ENCODE measurements at places on chromosomes 5 and 9. TPM values are rescaled to one million over a fixed set of nuclear protein-coding genes. Genes with fewer than 3 reads are reported as not detected.

DNA sequence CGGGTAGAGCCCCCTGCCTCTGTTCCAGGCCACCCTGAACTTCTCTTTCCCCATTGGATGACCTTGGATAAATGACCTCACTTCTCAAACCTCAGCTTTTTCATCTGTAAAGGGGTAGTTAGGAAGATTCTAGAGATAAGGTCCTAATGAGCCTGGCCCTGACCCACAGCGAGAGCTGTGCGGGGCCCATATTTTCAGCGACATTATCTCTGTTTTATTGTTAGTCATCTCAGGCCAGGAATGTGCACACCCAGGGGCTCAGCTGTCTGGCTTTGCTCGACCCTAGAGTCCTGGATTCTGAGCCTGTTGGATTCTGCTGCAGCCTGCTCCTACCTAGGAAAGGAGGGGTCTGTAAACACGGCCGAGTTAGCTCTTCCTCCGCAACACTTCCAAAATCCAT lies 81.2 kb upstream of the LMX1B start:
- no peaks in the 10 kb centered on the region for H3K4me1 ChIP-seq
- DNase-seq, result no peak
- H3K27ac ChIP-seq, result no peak overlapping the region
- no peak overlapping the region for H3K4me3 ChIP-seq
- peaks cover 17% of the 10 kb centered on the region for H3K27me3 ChIP-seq
- H3K36me3 ChIP-seq, result no peaks in the 10 kb centered on the region

DNA sequence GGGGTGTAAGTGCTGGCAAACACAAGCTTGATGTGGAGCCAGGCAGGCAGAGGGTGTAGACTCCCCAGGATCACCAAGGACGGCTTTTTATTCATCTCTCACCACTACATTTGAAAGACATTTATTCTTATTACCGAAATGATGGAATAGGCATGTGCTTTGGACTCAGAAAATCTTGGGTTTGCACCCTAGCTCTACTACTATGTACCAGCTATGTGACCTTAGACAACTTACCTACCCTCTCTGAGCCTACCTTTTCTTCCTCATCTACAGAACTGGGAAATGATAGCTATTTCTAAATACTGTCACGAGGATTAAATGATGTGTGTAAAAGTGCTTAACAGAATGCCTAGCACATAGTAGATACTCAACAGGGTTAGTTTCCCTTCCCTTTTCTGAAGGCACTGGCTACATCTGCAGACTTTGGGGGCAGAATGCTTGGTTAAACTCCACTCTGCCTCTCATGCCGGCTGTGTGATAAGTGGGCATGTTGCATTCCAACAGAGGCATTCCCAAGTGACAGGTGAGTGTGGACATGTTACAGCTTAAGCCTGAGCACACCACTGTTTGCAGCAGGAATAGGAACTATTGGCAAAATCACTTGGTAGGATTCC lies 94.8 kb downstream of the SLC1A3 start:
- H3K4me3 ChIP-seq, result no peak overlapping the region
- no peaks in the 10 kb centered on the region for H3K4me1 ChIP-seq
- DNase-seq, result no peak
- H3K36me3 ChIP-seq, result peaks cover 6% of the 10 kb centered on the region

SPRY4 gene
- total RNA-seq, result not detected

DNA sequence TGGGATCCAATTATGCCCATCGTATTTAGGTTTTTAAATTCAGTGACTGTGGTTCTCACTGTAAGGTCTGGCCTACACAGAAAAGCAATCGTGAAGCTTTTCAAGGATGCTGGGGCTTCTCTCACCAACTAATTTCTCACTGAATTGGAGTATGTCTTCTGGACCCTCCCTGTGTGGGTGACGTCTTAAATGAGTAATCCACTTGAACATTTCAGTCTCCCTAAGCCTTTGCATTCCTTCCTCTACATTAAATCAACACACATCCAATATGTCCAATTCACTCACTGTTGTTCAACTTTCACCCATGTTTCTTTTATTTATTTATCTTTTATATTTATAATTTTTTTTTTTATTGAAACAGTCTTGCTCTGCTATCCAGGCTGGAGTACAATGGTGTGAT lies 12.5 kb upstream of the BTF3 start:
- H3K4me1 ChIP-seq, result no peaks in the 10 kb centered on the region
- DNase-seq, result no peak
- H3K27ac ChIP-seq, result peak overlapping the region; percentile 3
- H3K4me3 ChIP-seq, result no peak overlapping the region
- no peaks in the 10 kb centered on the region for H3K36me3 ChIP-seq
- peaks cover 22% of the 10 kb centered on the region for H3K27me3 ChIP-seq

ACTL7A gene
- total RNA-seq, result not detected

ENHO gene
- 0.36 TPM for total RNA-seq

- no peak overlapping the region for H3K27ac ChIP-seq
- H3K4me1 ChIP-seq, result no peaks in the 10 kb centered on the region
- H3K36me3 ChIP-seq, result no peaks in the 10 kb centered on the region
- no peak overlapping the region for H3K4me3 ChIP-seq
- no peak for DNase-seq
- H3K27me3 ChIP-seq, result peaks cover 11% of the 10 kb centered on the region
Measured at GRCh38 chr9:108058135-108058814, 568.7 kb upstream of the KLF4 start.

DNA sequence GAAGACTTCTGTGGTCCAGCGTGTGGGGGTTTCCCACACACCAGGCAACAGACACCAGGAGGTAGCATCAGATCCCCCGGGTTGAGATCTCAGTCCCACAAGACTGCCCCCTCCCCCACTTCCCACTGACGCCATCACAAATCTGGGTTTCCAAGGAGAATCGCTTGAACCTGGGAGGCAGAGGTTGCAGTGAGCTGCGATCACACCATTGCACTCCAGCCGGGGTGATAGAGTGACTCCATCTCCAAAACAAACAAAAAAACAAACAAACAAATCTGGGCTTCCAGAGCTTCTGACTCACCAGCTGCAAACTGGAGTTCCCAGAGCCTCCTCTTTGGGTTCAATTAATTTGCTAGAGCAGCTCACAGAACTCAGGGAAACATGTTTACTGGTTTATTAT lies 4.7 kb upstream of the GBGT1 start:
- H3K36me3 ChIP-seq, result no peaks in the 10 kb centered on the region
- peaks cover 7% of the 10 kb centered on the region for H3K4me1 ChIP-seq
- DNase-seq, result no peak
- H3K4me3 ChIP-seq, result no peak overlapping the region

DNA sequence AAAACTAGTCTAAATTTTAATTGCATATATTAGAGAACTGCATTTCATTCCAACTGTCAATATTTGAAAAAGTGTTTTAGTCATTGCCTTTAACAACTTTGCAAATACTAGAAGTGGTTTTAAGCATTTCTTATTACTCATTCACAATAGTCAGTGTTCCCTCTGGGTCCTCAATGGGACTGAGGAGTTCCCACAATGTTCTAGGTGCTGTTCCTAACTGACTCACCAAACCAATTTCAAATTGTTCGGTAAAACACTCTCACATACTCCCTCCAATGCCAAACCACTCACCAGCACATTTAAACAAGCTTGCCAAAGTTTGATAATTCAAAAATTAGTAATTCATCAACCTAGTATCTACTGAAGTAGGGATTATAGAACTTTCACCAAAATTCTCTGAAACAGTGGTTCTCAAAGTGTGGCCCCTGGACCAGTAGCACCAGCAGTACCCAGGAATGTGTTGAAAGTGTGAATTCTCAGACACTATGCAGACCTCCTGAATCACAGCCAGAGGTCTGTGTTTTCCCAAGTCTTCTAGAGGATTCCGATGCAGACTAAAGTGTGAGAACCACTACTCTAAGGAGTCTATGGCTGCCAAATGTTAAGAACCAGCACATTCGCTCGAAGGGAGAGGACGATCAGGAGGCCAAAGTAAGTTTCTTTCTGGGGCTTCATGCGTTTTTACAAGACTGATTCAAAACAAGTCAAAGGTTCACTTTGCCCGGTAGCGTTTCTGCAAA lies 72.8 kb downstream of the APBA1 start:
- H3K27me3 ChIP-seq, result peaks cover 11% of the 10 kb centered on the region
- no peaks in the 10 kb centered on the region for H3K4me1 ChIP-seq
- no peak overlapping the region for H3K4me3 ChIP-seq
- H3K27ac ChIP-seq, result no peak overlapping the region
- no peak for DNase-seq

DNA sequence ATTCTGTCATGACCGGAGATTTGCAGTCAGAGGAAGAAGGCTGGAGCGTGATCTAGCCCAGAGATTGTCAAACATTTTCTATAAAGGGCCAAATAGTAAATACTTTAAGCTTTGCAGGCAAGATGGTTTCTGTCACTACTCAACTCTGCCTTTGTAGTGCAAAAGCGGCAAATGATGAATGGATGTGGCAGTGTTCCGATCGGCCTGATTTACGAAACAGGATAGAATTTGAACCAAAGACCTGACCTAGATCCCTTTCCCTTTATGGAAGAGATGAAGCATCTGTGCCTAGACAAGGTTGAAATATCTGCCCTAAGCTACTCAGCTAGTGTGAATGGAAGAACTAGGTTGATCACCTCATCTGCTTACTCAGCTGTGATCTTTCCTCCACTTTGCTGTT lies 209.5 kb downstream of the YTHDC2 start:
- no peak overlapping the region for H3K4me3 ChIP-seq
- no peaks in the 10 kb centered on the region for H3K36me3 ChIP-seq
- no peak overlapping the region for H3K27ac ChIP-seq
- no peak for DNase-seq
- no peaks in the 10 kb centered on the region for H3K27me3 ChIP-seq

GRCh38 chr9:134922932-134923240 lies 5.2 kb upstream of the FCN1 start:
- H3K27me3 ChIP-seq, result peaks cover 6% of the 10 kb centered on the region
- no peaks in the 10 kb centered on the region for H3K36me3 ChIP-seq
- peak; percentile 46 for DNase-seq
- no peak overlapping the region for H3K4me3 ChIP-seq
- no peak overlapping the region for H3K27ac ChIP-seq

WDR31 gene
- total RNA-seq, result 1.2 TPM

DNA sequence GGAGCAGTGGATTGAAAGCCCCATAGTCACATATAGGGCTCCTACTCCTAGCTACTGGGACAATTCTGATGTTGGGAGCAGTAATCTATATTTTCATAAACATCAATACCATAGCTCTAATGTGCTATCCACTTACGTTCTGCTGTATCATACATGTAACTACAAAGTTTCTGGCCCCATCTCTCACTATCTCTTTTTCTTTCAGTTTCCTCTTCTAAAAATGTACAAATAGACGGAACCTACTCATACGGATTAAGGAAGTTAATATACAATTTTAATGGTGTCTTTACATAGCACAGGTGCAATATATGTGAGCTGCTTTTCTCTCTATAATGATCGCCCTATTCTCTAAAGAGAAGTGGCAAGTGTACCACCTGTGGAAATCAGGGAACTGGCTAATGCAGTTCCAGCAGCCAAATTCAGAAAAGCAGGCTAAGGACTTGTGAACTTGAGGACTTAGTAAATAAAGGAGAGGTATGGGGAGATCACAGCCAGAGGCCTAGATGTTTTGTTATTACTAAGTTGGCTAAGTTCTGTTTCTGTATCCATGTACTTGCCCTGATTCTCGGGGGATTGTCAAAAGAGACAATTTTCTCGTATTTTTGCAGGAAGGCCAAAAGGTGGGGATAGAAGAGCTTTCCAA lies 1021.9 kb downstream of the CDH12 start:
- no peaks in the 10 kb centered on the region for H3K4me1 ChIP-seq
- H3K27ac ChIP-seq, result no peak overlapping the region
- no peaks in the 10 kb centered on the region for H3K36me3 ChIP-seq
- no peaks in the 10 kb centered on the region for H3K27me3 ChIP-seq

DNA sequence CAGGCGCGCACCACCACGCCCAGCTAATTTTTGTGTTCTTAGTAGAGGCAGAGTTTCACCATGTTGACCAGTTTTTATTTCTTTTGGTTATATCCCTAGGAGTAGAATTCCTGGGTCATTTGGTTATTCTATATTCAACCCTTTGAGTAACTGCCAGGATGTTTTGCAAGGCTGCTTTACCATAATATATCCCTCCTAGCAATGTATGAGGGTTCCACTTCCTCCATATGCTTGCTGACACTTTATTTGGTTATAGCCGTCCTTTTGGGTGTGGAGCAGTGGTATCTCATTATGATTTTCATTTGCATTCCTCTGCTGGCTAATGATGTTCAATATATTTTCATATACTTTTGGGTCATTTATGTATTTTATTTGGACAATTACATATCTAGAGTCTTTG lies 81.2 kb downstream of the RAB24 start:
- DNase-seq, result no peak
- no peaks in the 10 kb centered on the region for H3K27me3 ChIP-seq
- H3K36me3 ChIP-seq, result no peaks in the 10 kb centered on the region
- H3K4me1 ChIP-seq, result peaks cover 20% of the 10 kb centered on the region
- H3K4me3 ChIP-seq, result no peak overlapping the region

DNA sequence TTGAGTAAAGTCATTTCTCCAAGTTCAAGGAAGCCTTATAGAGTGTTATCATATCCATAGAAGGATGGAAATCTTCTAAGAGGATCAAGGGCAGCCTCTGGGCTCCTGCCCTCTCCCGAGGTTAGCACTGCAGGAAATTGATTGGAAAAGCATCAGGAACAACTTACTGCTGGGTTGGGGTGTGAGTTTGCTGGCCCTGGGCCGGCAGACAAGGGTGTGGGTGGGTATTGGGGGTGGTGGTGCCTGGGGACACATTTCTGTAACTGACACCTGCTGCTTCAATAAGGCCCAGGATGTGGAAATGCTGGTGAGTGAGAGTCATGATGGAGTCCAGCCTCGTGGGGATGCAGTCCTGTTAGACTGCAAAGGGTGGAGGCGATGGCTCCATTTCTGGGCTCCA lies 5.5 kb downstream of the CSF2 start:
- H3K4me1 ChIP-seq, result peaks cover 1% of the 10 kb centered on the region
- no peak overlapping the region for H3K4me3 ChIP-seq
- no peaks in the 10 kb centered on the region for H3K27me3 ChIP-seq

DNA sequence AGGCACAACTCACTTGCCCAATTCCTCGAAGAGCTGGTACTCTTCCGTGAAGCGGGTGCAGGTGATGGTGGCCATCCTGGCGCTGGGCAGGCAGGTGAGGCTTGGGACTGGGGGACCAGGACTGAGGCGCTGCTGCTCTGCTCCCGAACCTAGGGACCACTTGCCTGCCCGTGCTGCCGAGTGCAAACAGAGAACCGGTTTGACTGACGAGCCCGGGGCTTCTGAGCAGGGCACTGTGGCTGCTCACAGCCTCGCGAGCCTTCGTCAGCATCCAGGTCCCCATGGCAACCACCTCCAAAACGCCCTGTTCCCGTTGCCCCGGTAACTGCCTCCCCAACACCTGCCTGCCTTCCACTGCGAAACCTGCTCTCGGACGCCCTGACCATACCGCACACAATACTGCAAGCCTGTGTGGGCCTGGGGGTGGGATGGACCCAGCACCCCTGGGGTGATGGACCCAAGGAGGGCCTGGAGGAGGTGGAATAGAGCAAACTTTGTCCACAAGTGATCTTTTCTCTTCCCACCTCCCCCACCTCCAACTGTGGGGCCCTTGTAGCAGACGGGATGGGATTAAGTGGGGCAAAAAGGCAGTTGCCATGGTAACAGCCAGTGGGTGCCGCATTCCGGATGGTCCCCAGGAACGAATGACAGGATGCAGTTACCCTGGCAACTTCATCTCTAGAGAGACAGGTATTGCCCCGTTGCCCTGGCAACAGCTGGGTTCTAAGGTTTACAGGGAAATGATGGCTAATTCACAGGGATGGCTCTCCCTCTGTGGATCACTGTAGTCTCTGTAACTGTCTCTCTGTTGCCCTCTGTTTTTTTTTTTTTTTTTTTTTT lies at the start of gene CAMK2A:
Gene CAMK2A, minus strand, starts transcription at position 223 of the 840 bp plus-strand sequence. Its CDS starts 148 bp downstream, at position 75.
- H3K4me1 ChIP-seq, result peaks cover 5% of the 10 kb centered on the region

- no peak for DNase-seq
- H3K4me1 ChIP-seq, result no peaks in the 10 kb centered on the region
- no peak overlapping the region for H3K27ac ChIP-seq
- no peaks in the 10 kb centered on the region for H3K27me3 ChIP-seq
- peaks cover 13% of the 10 kb centered on the region for H3K36me3 ChIP-seq
Measured at GRCh38 chr5:179872055-179872827, 13.6 kb upstream of the MRNIP start.

Data from naive thymus-derived CD8-positive, alpha-beta T cell (primary cell).